ENCODE measurements at places on chromosomes 16 and 17.

GRCh38 chr17:3887394-3887793 is 5.5 kb downstream of the CAMKK1 start:
- DNase-seq: no peak

DNA sequence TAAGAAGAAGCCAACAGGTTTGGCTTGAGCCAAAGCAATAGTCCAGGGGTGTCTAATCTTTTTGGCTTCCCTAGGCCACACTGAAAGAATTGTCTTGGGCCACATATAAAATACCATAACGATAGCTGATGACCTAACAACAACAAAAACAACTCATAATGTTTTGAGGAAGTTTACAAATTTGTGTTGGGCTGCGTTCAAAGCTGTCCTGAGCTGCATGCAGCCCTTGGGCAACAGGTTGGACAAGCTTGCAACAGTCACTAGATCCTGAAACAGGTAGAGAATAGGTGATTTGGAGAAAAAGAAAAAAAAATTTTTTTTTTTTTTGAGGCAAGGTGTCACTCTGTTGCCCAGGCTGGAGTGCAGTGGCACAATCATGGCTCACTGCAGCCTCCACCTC is 4.5 kb downstream of the CRYBA1 start:
- no peak for DNase-seq

GRCh38 chr16:50519001-50519400 is 29.2 kb upstream of the NKD1 start:
- DNase-seq: peak; percentile 33

DNA sequence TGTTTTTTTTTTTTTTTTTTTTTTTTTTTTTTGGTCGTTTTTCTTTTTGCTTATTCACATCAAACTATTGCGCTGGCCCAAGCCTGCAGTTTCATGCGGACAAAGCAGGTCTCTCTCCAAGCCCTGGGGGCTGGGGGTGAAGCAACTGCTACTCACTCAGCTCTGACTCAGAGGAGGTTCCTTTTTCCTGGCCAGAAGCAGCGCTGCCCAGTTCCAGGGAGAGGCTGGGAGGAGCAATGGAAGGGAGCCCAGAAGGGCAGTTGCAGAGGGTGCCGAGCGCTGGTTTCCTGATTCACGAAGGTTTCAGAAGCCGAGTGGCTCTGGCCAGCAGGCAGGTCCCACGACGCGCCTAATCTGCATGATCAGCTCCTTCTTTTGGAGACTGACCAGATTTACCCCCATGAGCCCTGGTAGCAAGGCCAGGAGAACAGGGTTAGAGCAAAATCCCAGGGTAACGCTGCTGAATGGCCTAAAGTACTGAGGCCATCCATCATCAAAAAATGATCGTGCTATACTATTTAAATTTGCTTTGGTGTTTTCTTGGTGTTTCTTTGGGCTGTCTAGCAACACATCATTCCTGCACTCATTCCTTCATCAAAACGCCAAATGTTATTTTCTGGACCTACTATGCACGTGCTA is 144.7 kb upstream of the SOX9 start:
- DNase-seq: no peak

- peak; percentile 41 for DNase-seq
These were observed 87.7 kb downstream of the MYH10 start for GRCh38 chr17:8542599-8543502.

Measured in Caco-2 (cell line).